Osteocyte (in vitro differentiated cells): ENCODE measurements at places on chromosomes 12 and 14.

- no peak for DNase-seq
Measured at GRCh38 chr14:22096514-22096895, 422.9 kb upstream of the OR4E1 start.

GRCh38 chr12:118183711-118184110 lies 47.8 kb downstream of the PEBP1 start:
- DNase-seq, result no peak

DNA sequence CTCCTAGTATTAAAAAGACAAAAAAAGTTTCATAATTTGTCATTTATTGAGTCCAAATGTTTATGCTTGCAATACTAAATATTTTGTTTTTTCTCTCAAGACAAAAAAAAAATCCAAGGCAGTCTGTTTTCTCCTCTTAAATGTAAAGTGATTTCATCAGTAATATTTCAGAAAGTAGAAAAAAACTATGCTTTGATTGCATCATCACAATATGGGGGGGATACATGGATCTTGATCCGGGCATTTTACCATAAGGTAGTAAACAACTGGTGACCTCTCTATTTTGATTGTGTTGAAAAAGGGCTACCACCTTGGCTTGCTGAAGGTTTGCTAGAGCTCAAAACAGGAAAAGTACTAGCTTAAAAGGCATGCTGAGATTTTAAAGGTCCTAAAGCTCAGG lies 43.6 kb downstream of the ERGIC2 start:
- no peak for DNase-seq

DNA sequence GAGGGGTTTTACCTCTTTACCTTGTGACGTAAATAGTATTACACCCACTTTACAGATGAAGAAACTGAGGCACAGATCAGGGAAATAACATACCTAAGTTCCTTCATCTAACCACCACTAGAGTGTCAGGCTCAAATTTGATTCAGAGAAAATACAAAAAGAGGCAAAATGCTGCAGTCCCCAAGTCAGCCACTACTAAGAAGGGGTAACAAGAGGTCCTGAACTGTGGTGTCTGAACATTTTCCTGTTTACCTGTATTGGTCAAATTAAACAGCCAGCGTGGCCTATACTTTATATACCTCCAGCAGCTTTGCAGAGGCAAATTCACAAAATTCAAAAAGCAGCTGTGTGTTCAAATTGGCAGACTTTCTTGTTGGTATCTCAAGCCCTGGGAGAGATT lies 92.0 kb downstream of the TBX5 start:
- no peak for DNase-seq

DNA sequence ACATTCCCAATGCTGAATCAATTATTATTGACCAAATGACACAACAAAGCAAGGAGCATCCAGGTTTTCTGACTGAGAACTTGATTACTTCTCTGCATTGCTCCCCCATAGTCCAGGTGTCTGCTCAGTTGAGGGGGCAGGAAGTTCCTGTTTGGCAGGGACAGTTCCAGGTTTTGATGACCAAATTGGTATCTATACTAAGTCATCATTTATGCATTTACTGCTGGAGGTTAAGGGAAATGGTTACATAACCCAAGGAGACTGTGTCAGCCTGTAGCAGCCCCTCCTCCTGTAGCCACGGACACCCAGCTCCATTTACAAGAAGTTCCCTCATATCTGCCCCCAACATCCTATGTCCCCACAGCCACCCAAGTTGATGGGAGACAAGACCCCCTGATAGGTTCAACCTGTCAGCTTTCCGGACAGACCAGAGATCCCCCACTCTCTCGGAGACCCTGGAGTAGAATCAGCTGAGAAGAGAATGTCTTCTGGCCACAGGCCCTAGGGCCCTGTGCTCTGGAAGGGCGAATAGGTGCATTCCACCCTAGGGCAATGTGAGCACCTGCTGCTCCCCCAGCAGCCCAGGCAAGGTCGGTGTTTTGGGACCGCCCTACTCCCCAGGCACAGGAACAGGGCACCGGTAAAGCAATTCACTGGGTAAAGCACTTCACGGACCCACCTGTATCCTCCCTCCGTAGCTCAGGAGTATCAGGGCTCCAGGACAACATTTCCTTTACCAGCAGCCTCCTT lies 23.6 kb downstream of the IRF2BPL start:
- DNase-seq, result no peak

GRCh38 chr12:124369055-124369826 lies 74.3 kb downstream of the RFLNA start:
- DNase-seq, result peak; percentile 93

DNA sequence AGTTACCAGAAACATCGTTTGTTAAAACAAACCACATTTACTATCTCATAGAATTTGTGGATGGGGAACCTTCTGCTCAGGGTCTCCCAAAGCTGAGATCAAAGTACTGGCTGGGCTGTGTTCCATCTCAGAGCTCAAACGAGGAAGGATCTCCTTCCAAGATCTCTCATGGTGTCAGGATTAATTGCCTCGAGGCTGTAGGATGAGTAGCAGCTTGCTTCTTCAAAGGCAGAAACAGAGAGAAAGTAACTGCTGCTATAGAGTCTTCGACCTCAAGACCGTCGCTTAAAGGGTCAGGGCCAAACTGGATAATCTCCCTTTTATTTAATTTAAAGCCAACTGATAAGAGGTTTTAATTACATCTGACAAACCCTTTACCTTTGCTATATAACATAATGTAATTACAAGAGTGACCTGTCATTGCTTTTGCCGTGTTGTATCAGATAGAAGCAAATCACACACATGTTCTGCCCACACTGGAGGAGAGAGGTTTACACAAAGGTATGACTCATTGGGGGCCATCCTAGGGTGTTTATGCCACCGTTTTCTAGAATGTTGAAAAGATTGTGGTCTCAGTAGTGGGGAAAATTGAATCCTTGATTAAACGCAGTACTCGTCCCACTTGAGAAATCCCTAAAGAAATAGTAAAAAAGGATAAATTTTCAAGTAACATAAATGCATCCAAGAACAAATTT lies 868.8 kb upstream of the TMEM132C start:
- no peak for DNase-seq
